ENCODE measurements at places on chromosomes 13 and 19.

DNA sequence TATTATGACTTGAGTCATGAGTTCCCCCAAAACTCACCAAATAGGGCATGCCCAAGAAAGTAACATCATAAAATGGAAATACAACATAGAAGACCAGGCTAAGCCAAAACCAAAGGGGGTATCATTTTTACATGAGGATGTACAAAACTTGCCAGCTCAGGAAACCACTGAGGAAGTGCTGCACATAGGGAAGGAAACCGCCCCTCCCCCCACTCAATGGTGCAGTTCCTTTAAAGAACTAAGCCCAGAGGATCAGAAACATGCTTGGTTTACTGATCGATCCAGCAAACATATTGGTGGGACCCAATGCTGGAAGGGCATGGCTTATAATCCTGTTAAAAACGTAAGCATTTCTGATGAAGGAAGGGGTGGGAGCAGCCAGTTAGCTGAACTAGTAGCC, 4.2 kb upstream of the ZNF486 start:
- no peak for DNase-seq

GRCh38 chr13:29125934-29126424, 305.8 kb downstream of the MTUS2 start:
- no peak for DNase-seq

DNA sequence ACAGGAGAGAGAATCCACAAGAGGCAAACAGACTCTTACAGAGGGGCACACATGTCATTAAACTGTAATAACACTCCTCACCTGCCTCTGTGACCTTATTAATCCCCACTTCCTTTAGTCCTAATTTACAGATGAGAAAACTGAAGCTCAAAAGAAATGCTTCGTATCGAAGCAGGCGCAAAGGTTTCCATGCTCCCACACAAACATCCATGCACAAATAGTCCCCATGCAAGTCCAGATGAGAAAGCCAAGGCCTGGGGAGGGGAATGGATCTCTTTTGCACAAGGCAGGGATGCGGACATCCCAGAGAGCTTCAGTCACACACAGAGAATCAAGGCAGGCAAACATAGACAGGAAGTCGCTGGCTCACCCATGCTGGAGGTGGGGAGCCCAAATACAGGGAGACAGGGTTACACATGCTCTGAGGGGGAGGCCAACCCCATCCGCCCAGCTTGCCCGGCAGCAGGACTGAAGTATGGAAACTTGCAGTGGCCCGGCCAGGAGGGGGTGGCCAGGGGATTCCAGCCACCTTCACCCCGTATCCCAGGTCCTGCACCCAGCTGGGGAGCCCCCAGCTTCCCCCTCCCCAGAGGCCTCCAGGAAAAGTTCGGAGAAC, 468 bp downstream of the S1PR5 start:
- DNase-seq = no peak

GRCh38 chr13:113783200-113783881, 24.3 kb downstream of the TMEM255B start:
- no peak for DNase-seq

GRCh38 chr13:19069684-19070397, 111.8 kb downstream of the TUBA3C start:
- DNase-seq = no peak

GRCh38 chr19:5466072-5466471, 10.9 kb downstream of the ZNRF4 start:
- DNase-seq = no peak

GRCh38 chr19:13629687-13630357, 123.5 kb upstream of the CACNA1A start:
- DNase-seq = no peak

DNA sequence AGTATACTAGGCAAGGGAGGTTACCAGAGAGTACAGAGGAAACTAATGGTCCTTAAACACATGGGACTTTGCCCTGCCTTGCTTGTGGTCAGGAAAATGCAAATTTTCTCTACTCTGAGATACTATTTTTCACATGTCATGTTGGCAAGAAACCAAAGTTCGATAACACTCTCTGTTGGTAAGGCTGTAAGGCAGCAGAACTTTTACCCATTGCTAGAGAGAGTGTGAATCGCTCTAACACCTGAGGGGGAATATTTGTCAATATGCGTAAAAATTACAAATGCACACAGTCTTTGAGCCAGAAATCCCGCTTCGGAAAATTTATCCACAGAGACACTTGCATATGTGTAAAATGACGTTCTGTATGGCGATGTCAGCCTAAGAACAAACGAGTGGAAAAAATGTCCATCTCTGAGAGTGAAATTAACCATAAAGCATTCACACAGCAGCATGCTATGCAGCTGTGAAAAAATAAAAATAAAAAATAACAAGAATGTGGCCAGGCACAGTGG, 9.5 kb upstream of the RFX1 start:
- DNase-seq = no peak

DNA sequence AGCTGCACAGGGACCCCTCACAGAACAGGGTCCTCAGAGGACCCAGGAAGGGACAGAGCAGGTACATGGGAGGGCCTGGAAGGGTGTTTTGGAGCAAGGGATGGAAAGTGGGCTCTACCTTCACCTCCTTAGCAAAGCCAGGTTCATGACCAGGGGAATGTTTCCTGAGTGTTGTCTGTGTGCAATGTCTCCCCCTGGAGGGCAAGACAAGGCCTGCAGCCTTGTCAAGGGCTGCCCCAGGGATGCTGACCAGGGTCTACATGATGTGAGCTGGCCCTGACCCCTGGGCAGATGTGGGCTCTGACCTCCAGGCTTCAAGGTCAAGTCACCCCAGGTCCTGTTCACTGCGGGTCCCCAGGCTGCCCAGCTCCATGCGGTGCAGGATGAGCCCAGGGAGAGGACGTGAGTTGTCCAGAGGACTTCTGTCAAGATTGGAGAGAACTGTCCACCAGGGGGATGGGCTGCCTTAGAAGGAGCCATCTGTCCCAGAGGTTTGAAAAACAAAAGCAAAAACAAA, 1.0 kb upstream of the CEACAM1 start:
- no peak for DNase-seq

DNA sequence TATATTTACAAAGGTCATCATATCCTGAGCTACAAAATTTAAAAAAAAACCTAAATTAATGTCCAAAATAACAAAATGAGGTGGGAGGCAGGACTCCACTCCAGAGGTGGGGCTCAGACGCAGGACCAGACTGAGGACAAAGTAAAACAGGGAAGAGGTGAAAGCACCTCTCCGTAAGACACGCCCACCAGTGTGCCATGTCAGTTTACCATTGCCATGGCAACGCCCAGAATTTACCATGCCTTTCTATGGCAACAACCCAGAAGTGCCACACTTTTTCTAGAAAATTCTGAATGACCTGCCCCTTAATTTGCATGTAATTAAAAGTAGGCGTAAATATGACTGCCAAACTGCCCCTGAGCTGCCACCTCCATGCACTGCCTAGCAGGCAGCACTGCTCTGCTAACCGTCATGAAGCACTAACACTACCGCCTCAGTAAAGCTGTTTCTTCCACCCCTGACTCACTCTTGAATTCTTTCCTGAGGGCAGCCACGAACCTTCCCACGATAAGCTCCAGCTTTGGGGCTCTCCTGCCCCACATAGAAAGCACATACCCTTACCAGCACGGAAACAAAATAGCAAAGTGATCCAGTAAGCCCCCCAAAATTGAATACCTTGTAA, 22.3 kb upstream of the PDCD5 start:
- DNase-seq = no peak

- DNase-seq = no peak
These were observed 122.0 kb downstream of the ENOX1 start for GRCh38 chr13:43664700-43665191.

DNA sequence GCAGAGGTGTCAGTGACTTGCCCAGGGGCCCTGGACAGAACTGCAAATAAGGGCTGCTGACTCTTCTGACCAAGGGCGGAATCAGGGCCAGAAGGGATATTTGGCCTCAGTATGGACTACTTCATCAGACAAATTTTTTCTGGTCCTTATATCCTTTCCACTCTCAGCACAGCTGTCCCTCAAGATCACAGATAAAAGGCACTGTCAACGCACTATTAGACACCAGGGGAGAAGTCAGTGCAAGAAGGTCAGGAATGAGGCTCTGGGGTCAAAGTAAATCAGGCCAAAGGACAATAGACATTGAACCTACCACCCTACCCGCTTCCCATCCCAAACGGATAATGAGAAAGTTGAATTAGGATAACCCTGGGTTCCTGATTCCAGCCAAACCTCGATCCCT, 657.6 kb downstream of the UQCRFS1 start:
- no peak for DNase-seq

GRCh38 chr13:113926951-113927660, 46.8 kb downstream of the C13orf46 start:
- DNase-seq = no peak

DNA sequence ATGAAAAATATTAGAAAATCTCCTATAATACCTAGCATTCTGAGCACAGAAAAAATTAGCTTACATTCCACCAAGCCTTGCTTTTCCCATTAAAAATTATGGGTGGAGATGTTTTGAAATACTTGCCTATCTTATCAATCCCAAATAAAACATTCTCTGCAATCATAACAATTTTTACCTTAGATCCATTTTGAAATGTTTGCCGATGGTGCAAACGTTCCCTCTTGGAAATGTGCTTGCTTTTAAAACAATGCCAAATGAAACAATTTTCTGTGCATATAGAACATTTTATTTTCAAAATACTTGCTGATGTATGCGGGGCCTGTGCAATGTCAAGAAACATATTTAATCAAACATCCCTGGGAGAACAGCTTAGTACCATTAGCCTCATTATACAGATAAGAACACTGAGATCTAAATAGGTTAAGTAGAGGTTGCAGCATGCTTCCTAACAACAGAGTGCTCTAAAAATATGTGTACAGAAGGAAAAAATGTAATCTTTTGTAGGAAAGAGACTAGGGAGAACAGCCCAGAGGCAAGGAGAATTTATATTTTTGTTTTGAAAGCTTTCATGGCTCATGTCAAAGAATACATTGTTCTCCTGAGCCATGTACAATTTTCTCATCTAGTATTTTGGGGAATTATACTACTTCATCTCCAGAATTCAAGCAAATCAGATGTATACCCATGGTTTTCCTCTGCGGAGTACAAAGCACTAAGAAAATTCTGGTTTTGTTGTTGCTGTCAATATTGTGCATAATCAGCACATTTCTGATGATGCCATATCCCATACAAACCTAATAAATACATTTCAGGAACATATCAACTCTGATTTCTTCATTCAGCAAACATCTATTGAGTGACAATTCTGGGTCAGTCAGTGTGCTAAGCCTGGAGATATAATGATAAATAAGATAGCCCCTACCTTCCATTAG, 25.9 kb upstream of the FNDC3A start:
- DNase-seq = no peak

DNA sequence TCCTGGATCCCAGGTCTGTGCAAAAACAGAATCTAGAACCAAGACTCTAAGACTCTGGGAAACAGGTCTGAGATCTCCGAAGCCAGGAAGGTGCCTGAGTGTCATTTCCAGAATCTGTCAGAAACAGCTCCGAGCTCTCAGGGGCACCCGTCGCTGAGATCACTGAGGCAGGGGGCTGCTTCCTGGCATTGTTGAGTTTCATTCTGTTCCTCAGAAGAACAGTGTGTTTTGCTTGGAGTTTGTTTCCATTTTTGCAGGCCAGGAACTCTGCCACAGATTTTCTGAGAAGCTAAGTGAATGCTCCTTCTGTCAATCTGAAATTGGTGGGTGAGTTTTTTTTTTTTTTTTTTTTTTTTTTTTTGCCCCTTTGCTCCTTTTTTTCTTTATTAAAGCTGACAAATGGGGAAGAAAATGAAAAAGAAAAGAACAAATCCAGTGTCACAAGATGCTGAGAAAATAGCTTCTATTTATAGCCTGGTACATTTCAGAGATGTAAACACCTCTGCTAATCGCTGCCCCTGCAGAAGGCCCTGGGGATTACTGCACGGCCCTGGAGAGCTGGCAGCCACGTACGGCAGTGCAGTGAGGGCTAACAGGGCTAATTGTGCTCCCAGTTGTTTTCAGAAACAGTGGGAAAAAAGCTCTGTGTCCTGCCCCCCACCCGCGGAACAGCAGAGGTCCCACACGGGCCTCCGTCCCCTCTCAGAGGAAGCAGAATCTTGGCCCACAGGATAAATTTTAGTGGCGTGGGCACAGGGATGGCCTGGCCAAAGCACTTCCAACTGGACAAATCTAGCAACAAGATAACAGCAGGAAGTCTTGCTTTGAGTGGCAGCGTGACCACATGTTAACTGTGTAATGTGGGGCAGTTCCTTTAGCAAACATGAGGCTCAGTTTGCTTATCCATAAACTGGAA, 237.6 kb upstream of the IRS2 start:
- DNase-seq = no peak

DNA sequence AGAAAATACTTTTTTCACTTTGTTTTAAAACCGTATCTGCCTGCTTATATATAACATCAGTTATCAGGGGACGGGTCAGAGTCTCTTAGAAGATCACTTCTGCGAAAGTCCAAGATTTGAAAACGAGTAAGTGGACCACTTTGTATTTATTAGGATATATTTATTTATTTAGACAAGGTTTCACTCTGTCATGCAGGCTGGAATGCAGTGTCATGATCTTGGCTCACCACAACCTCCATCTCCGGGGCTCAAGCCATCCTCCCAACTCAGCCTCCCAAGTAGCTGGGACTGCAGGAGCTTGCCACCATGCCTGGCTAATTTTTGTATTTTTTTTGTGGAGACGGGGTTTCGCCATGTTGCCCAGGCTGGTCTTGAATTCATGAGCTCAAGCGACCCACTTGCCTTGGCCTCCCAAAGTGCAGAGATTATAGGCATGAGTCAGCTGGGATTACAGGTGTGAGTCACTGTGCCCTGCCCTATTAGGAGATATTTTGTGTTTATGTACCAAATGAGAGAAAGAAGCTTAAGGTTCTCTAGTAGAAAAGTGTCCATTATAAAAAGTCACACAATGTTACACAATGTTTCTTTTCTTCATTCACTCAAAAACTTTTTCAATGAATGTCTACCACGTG, 39.5 kb downstream of the RASL11A start:
- no peak for DNase-seq

All from NCI-H2081 treated with DMSO at 0.1 percent for 48 hours (cell line).